Tongue (tissue), 3 donors: ENCODE measurements at places on chromosomes 16 and 17. TPM values are rescaled to one million over a fixed set of nuclear protein-coding genes. Genes with fewer than 3 reads are reported as not detected.

GNGT2 gene
- total RNA-seq, result 0.92 TPM

RPL23 gene
- 1,363 TPM for total RNA-seq

TP53TG3D gene
- total RNA-seq, result not detected

PTX4 gene
- total RNA-seq, result 1.5 TPM

HIGD1B gene
- total RNA-seq, result 3.9 TPM

LRRC36 gene
- 0.41 TPM for total RNA-seq

DNASE1L2 gene
- 1.3 TPM for total RNA-seq

LGALS9B gene
- 4.7 TPM for total RNA-seq

SPATA32 gene
- total RNA-seq, result not detected

OMG gene
- 1.5 TPM for total RNA-seq

KRTAP4-5 gene
- not detected for total RNA-seq

ZNF469 gene
- 4.4 TPM for total RNA-seq

STAC2 gene
- total RNA-seq, result 0.41 TPM

DNA sequence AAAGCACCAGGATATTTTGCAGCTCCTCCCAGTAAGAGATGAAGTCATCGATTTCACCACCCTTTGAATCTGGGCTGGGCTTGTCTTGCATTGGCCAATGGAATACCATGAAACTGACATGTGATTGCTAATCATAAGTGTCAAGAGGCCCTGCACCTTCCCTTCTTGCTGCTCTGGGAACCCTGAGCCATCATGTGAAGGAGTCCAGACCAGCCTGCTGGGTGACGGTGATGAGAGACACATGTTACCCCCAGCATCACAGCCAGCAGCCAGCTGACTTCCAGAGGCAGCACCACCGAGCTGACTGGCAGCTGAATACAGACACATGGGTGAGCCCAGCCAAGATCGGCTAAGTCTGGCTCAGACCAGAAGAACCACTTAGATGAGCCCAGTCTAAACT lies 43.6 kb upstream of the CACNG4 start:
- DNase-seq, result no peak

- no peak for DNase-seq
These were observed 4.4 kb upstream of the PVALEF start for GRCh38 chr17:81160747-81161453.

- peak; percentile 21 for DNase-seq
These were observed 1.1 kb upstream of the NDUFAB1 start for GRCh38 chr16:23597003-23597756.

GRCh38 chr17:34637548-34638525 lies 58.5 kb downstream of the TMEM132E start:
- peak; percentile 87 for DNase-seq

DNA sequence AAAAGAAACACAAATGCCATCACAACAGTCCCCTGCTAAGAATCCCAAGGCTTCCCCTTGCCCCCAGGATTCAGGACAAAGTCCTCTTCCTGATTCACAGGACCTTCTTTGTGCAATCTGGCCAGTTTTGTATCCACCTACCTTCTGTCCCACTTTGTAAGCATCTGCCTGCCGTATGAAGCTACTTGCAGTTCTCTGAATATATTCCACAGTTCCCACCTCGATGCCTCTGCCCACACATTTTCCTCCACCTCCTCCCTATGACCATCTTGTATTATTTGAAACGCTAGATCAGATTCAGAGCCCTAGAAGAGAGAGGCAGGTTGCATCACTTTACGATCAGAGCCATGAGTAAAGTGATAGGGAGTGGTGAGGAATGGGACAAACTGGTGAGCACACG lies 159.2 kb upstream of the XYLT1 start:
- DNase-seq, result no peak

GRCh38 chr17:50099003-50099402 lies 3.9 kb downstream of the PDK2 start:
- DNase-seq, result no peak

DNA sequence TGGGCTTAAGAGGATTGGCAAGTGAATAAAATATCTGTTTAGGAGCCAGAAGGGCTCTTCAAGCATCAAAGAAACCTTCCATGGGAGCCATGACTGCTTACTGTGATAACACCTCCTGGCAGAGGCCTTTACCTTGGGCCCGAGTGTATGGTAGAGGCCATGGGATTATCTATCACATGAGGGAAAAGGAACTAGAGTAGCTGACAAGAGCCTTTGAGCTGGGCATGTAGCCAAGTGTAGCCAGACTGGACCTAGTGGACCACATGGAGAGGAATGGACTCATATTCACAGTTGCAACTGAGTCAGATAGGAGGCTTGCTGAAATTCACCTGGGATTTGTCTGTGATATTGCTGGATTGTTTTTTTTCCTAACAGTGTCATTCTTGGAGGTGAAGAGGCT lies 276.0 kb upstream of the ZFHX3 start:
- no peak for DNase-seq

- no peak for DNase-seq
These were observed 23.0 kb downstream of the IL21R start for GRCh38 chr16:27424772-27425498.

DNA sequence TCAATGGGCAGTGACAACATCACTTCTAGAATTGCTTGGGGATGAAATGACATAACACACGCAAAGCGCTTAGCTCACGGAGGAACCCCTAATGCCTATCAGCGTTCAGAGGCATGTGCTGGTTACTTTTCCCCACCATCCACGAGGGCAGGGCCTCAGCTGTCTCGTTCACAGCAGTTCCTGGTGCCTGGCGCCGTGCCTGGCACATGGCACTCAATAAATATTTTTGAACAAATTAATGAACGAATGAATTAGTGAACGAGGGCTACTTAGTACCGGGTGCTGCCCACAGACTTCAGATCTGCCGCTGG lies 14.1 kb upstream of the CIBAR2 start:
- no peak for DNase-seq

DNA sequence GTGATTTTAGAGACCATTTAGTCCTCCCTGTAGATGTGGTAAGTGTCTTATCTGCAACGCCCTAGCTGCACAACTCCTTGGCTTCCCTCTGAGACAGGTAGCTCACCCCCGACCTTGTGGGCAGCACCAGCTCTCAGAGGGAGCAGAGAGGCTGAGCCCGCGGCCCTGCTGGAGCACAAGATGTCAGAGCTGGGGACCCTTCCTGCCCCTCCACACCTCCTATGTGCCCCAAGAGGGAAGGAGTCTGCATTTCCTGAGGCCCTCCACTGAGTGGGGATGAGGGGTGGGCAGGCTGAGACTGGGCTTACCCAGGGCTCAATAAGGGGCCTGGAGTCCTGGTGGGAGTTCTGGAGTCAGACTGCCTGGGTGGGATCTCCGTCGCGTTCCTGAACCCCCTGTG lies 12.2 kb upstream of the ADGRG1 start:
- DNase-seq, result no peak

DNA sequence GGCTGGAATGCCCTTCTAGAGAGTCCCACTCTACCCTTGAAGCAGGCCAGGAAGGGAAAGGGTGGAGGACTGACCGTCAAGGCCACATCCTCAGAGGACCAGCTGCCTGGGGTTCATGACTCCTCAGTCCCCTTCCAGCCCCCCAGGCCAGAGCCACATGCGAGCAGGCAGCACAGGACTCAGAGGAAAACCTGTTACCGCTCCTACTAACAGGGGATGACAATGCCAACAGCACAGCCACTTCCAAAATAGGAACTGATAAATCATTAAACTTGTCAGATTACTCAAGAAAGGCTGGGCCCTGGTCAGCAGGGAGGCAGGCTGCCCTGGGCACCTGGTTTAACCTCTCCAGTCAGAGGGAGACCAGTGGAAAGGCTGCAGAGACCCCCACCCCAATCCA lies 206.2 kb upstream of the SDK2 start:
- no peak for DNase-seq

DNA sequence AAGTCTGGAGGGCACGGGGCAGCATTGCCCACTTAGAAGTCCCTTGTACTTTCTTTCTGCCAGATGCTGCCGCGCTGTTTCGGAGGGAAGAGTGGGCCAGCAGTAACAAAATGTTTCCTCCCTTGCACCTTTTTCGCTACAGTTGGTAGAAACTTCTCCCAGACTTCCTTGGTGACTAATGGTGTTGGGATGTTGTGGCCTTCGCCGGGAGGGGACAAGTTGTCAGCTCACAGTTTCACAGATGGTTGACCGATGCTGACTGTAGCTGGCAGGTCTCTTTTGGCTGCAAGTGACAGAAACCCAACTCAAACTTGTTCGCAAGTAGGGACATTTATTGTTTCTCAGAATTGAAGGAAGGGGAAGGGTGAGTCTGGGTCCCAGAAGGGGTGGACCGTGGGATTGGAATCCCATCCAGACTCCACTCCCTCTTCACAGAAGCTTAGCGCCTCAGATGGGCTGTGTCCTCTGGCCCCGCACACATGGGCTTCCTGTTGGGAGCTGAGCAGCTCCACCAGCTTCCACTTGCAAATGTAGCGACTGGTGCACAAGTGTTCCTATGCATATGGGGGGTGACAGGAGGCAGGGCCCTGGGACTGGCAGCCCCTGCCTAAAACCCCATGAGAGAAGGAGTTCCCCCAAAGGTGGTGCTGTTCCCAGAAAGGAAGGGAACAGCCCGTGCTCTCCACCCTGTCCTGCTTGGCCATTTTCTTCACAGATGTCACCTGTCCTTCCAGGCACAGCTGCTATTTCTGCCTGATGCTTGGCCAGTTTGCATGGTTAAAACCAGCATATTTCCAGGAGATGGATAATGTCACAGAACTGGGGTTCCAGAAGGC lies 30.9 kb upstream of the RPRML start:
- no peak for DNase-seq

- DNase-seq, result peak; percentile 82
These were observed 140.1 kb downstream of the CCDC182 start for GRCh38 chr17:57604771-57605674.

GRCh38 chr17:78828470-78829185 lies 12.0 kb downstream of the USP36 start:
- no peak for DNase-seq

GRCh38 chr17:44738214-44738906 lies 20.4 kb upstream of the ADAM11 start:
- no peak for DNase-seq

DNA sequence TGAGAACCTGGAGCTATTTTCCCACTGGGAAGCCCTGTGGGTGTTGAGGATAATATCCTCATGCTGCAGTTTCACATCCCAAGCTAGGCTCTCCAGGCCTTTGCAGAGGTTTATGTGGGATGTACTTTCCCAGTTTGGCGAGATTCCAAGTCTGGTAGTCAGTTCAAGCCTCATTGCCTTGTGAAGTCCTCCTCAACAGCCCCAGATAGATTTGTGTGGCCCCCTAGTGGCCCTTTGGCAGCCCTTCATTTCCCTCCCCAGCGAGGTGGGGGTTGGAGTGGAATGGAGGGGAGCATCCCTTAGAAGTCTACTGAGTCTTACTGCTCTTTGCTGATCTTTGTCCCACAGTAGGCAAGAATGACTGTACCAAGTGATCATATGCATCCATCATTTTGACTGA lies 137.9 kb downstream of the CDH11 start:
- peak; percentile 82 for DNase-seq

- peak; percentile 12 for DNase-seq
These were observed 674 bp downstream of the TOM1L1 start for GRCh38 chr17:54901230-54901822.

GRCh38 chr17:17750881-17751280 lies 69.6 kb downstream of the RAI1 start:
- no peak for DNase-seq

- no peak for DNase-seq
These were observed 251.8 kb downstream of the MAF start for GRCh38 chr16:79348521-79349306.

DNA sequence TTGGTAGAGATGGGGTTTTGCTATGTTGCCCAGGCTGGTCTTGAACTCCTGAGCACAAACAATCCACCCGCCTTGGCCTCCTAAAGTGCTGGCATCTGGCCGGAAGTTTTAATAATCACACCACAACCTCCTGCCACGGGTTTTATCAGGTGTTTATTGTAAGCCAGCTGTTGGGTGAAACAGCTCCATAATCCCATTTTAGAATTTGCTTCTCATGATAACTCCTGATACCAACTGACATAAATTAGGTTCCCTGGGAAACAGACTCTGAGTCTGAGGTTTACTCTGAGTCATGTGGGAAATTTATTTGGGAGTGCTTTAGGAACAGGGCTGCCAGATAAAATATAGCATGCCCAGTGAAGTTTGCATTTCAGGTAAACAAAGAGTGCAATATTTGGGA lies 122.6 kb upstream of the MED13 start:
- DNase-seq, result no peak
